ENCODE measurements at places on chromosomes 13 and 19. TPM values are rescaled to one million over a fixed set of nuclear protein-coding genes. Genes with fewer than 3 reads are reported as not detected.

GET3 gene
- 50.9 TPM for total RNA-seq

ZNF177 gene
- total RNA-seq = 9.9 TPM

DMKN gene
- total RNA-seq = 10.4 TPM

MATK gene
- 11.5 TPM for total RNA-seq

LILRA1 gene
- 0.99 TPM for total RNA-seq

ZNF583 gene
- total RNA-seq = 20.0 TPM

MAP2K7 gene
- total RNA-seq = 8.1 TPM

PLA2G4C gene
- total RNA-seq = 10.4 TPM

RDH8 gene
- total RNA-seq = not detected

METTL21C gene
- total RNA-seq = not detected

NDUFA3 gene
- total RNA-seq = 277 TPM

ERCC2 gene
- 14.6 TPM for total RNA-seq

USHBP1 gene
- 2.1 TPM for total RNA-seq

TMEM150B gene
- total RNA-seq = 0.89 TPM

TMEM38A gene
- total RNA-seq = 8.8 TPM

NLRP11 gene
- not detected for total RNA-seq

HCN2 gene
- total RNA-seq = 8.6 TPM

NDFIP2 gene
- 33.4 TPM for total RNA-seq

IGFL2 gene
- total RNA-seq = 0.10 TPM

TEX101 gene
- not detected for total RNA-seq

S1PR5 gene
- 1.3 TPM for total RNA-seq

ZNF100 gene
- 17.4 TPM for total RNA-seq

PEG3 gene
- 444 TPM for total RNA-seq
